ENCODE measurements at places on chromosomes 1 and 21.
A peak's percentile ranks its signal among the peaks of the same experiment; 100 is the strongest.

DNA sequence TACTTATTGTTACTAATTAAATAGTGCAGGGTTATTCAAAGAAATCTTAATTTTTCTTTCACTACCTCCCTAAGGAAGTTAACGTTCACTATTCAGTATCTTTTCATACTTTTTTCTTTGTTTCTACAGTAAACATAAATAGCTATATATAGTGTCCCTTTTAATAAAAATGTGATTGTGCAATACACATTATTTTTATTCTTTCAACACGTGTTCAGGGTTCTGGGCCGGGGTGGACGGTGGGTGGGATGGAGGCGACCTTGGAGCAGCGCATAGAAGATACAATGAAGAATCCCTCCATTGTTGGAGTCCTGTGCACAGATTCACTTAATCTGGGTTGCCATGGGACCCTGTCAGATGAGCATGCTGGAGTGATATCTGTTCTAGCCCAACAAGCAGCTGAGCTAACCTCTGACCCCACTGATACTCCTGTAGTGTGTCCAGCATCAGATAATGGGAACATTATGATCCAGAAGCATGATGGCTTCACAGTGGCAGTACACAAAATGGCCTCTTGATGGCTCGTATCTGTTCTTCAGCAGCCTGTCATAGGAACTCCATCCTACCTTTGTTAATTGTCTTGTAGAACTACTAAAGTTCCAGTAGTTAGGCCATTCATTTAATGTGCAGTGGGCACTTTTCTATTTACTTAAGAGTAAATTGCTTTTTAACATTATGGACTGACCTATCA, 155.9 kb upstream of the L1TD1 start:
- no peak for DNase-seq

GRCh38 chr1:10507111-10507879, 32.5 kb downstream of the PEX14 start:
- peak; percentile 70 for DNase-seq

DNA sequence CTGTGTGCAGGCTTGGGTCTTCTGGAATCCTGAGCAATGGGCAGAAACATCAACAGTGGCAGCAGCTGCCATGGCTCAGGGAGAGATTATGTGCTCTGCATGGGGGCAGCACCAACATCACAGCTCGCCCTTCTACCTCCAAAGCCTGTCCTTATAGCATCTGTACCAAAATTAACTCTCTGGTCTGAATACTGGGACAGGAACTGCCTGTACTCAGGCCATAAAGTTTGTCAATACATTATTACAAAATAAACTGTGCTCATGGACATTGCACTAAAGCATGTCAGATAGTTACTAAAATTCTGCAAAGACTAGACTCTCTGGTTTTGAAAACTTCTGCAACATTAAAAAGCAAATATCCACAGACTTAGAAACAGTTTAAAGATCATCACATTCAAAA, 91.6 kb downstream of the ZC3H11B start:
- no peak for DNase-seq

DNA sequence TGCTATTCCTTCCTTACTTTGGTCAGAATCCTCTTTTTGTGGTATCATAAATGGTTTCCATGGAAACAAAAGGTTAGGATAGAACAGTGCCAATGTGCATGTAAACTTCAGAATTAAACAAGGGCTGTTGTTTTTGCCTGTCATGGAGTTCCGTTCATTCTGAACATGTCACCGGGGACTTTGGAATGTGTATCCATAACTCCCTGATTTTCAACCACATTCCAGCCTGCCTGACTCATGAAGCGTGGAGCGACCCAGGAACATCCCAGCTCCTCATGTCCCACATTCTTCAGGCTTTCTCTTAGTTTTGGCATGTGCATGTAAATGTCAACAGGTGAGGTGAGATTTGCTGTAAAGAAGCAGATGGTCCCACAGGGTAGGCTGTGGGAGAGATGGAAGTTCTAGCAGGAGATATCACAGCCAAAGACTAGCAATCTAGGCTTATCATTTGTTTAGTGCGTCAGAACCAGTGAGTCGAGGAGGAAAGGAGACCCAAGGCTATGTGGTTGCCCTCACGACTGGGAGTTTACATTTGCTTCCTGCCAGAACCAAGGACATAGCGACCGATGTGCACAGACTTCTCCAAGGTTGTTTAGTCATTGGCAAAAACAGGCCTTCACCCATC, 23.0 kb upstream of the DNAJC11 start:
- DNase-seq: no peak

DNA sequence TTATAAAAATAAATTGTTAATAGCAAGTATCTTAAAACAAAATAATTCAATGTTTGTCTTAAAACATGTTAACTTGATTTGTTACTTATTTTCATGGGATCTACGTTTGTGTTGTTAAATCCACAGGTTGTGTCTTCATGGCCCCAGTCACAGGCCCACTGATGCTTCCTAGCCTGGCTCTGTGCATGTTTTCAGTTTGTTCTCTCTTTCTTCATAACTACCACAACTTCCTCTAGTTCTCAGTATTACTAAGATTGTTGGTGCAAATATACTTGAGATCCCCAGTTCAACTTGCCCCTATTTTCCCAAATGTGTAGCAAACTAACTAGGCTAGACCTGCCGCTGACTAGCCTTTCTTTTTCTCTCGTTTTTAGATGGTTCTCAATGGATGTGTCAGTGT, 250.5 kb downstream of the NRIP1 start:
- DNase-seq: no peak

GRCh38 chr1:88221411-88221810, 462.7 kb upstream of the PKN2 start:
- no peak for DNase-seq

DNA sequence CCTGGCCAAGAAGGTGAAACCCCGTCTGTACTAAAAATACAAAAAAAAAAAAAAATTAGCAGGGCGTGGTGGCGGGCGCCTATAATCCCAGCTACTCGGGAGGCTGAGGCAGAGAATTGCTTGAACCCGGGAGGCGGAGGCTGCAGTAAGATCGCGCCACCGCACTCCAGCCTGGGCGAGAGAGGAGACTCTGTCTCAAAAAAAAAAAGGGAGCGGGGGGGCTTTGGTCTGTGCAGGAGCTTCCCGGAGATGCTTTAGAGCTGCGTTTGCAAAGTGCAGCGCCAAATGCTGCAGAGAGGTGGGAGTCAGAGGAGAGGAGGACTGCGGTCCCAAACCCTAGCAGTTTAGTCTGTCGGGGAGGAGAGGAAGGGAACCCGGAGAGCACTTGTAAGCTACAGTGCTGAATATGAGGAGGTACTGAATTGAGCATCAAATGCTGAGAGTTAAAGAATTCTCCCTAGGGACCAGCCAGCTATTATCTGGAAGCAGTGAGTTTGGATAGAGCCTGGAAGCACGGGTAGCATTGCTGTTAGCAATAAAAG, 569 bp downstream of the FALEC start:
- DNase-seq: peak; percentile 10

GRCh38 chr21:32463889-32464300, 51.4 kb downstream of the EVA1C start:
- DNase-seq: no peak

DNA sequence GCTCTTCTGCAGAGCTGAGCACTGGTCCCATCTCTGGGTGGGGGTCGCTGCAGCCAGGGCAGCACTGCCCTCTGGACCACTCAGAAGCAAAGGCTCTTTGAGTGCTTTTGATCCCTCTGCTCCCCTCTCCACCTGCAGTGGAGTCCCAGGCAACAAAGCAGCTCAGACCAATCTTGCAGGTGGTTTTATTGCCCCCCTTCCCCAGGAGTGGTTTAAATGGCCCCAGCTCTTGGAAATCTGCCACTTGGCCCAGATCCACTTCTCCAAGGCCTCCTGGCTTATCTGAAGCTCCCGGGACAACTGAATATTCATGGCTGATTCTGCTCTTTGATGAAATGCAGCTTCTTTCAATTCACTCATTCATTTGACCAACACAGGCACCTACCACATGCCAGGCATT, 2.7 kb downstream of the STUM start:
- DNase-seq: no peak

DNA sequence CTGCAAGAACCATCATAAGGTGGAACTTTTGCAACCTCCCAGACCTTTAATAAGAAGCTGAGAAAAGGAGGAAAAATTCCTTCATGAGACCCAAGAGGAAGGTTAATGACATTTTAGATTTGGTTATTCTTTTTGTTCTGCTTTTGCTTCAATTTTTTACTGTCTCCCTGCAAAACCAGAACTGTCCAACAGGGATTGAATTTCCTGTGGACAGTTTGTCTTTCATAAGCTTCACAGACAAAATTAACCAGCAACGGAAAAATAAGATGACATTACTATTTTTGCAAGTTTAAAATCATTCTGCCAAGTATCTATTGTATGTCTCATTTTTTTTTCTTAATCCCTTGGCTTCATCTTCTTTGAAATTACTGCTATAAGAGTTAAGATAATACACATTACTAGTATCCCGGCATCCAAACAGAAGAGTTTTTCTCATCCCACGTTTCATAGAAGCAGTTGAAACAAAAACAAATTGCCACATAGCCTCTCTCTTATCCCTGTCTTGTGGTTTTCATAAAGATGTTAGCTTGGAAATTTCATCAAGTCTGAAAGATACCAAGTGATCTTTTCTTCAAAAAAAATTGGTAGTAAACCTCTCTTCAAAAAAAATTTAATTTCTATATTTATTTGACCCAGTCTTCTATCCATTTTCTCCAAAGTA, 465.3 kb upstream of the PTBP2 start:
- no peak for DNase-seq

DNA sequence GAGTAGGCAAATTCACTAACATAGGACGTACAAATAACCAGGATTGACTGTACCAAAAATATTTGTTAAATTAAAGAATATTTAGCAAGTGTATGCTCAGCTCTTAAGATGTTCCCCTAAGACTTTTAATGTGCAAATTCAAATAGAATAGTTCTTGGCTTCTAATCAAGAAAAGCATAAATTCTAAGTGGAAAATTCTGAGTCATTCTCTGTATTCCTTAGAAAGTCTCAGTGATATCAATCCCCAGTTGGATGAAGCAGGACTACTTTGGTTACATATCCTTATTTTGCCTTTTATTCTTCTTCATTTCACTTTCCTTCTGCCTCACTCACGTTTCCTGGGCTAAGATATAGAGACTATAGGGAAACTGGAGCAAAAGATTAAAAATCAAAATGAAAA, 130.2 kb downstream of the IFI44 start:
- DNase-seq: no peak

Measured in GF-D8 (cell line).